CD4-positive, CD25-positive, alpha-beta regulatory T cell (primary cell): ENCODE measurements at places on chromosomes 13 and 19. TPM values are rescaled to one million over a fixed set of nuclear protein-coding genes. Genes with fewer than 3 reads are reported as not detected.

- H3K4me1 ChIP-seq = no peaks in the 10 kb centered on the region
- no peak for DNase-seq
- no peaks in the 10 kb centered on the region for H3K27me3 ChIP-seq
- no peak overlapping the region for H3K4me3 ChIP-seq
These were observed 125.5 kb upstream of the TRPC4 start for GRCh38 chr13:37995092-37995491.

DNA sequence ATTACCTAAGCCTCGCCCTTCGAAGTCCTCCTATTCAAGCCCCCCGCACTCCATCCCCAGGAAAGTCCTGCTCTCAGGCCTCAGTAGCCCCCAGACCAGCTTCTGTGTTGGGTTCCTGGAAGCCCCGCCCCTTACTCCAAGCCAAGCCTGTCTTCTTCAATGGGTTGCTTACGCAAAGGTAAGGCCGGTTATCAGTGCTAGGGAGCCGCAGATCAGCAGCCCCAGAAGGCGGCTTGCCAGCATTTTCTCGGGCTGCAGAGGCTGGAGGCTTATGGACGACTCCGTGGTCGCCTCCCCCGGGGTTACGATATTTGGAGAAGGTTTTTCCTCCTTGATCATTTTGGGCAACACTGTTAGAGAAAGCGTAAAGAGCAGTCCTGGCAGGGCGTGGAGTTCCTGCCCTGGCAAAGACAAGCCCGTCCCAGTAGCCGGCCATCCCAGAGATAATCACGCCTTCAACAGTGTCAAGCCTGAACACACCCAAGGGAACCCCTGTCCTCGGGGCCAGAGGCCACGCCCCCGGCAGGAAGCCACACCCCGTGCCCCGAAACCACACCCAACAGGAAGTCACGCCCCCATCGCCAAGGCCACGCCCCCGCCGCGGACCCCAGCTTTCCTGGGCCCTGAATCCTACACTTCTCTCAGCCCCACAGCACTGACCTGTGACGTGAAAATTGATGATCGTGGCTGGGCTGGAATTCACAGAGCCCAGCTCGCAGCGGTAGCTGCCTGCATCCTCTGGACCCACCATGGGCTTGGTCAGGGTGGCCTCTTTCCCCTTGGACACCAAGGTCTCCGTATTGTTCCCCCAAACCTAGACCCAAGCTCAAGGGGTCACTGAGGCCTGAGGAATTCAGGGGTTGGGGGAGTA is 954 bp upstream of the RASIP1 start:
- H3K36me3 ChIP-seq = no peaks in the 10 kb centered on the region
- no peak overlapping the region for H3K27ac ChIP-seq
- H3K4me3 ChIP-seq = no peak overlapping the region
- no peaks in the 10 kb centered on the region for H3K27me3 ChIP-seq
- no peak for DNase-seq
- peaks cover 22% of the 10 kb centered on the region for H3K4me1 ChIP-seq

DNA sequence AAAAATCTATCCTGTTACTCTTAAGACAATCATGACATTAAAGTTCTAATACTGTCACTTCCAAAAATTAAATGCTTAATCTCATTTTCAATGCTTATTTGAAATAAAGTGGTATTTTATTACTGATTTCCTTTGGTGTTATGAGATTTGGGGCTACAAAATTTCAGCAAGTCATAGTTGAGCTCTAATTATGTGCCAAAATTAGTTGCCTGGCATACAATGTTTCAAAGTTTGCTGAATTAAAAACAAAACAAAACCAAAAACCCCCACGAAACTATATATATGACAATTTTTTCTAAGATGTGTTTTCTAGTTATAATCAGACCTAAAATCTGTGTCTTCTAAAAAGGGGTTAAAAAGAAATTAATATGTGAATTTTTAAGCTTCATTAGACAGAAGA is 62.2 kb downstream of the KCNRG start:
- peak overlapping the region; percentile 98 for H3K4me3 ChIP-seq
- H3K27me3 ChIP-seq = no peaks in the 10 kb centered on the region

DNA sequence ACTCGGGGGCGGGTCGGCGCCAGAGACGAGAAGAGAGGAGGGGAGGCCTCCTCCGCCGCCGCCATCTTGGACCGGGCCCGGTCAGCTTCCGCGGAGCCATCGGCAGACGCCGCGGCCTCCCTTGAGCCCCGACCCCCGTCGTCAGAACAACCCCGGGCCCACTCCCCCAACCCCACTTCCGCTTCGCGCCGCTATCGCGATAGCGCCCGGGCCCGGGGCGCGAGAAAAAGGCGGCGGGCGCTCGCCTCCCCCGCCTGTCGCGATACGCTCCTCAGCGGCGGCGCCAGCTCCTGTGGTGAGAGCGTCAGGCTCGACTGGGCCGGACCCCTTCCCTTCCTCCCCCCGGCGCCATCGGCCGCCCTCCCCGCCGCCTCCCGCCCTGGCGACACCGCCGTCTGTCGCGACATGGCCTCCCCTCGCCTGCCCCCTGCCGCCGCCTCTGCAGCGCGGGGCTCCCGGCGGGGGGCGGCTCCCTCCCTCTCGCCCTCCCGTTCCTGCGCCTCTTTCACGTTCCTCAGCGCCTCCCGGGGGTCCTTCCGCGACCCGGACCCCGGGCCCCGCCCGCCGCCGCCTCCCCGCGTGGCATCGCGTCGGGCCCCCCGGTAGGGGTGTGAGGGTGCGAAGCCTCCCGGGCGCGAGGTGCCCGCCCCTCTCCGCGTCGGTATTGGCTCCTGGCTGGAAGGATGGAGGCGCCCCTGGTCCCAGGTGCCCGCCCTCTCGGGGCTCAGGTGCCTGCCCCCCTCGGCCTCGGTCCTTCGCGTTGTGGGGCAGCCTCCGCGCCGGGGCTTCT is at the start of gene CNOT3:
Gene CNOT3, plus strand, starts transcription at position 64 of the 790 bp plus-strand sequence. CDS start 5,217 bp downstream, outside the sequence.
- H3K4me1 ChIP-seq = peaks cover 44% of the 10 kb centered on the region
- DNase-seq = peak; percentile 28
- peaks cover 20% of the 10 kb centered on the region for H3K36me3 ChIP-seq
- H3K4me3 ChIP-seq = peak within 1 kb of the TSS; percentile 88
- H3K27me3 ChIP-seq = no peaks in the 10 kb centered on the region

GRCh38 chr13:46179969-46180763 is 1.8 kb downstream of the LCP1 start:
- no peaks in the 10 kb centered on the region for H3K27me3 ChIP-seq
- DNase-seq = no peak
- H3K36me3 ChIP-seq = no peaks in the 10 kb centered on the region
- peak overlapping the region; percentile 94 for H3K27ac ChIP-seq
- H3K4me1 ChIP-seq = peaks cover 81% of the 10 kb centered on the region

- no peak overlapping the region for H3K4me3 ChIP-seq
- peak; percentile 6 for DNase-seq
- H3K36me3 ChIP-seq = peaks cover 26% of the 10 kb centered on the region
- no peaks in the 10 kb centered on the region for H3K4me1 ChIP-seq
These were observed 20.9 kb downstream of the COG6 start for GRCh38 chr13:39676315-39676876.

DNA sequence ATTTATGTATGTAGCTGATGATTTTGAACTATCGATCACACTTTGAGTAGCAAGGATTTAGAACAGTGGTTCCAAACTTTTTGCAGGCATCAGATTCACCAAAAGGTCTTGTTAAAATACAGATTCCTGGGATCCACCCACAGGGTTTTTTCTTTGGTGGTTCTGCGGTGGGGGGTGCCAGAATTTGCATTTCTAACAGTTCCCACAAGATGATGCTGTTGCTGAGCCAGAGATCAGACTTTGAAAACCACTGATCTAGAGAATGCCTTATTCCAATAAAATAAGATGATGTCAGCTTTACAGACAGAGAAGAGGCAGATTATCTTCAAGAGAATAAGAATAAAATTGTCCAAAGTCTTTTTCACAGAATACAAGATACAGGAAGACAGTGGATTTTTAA is 80.9 kb upstream of the SHISA2 start:
- no peaks in the 10 kb centered on the region for H3K36me3 ChIP-seq
- DNase-seq = no peak
- no peaks in the 10 kb centered on the region for H3K4me1 ChIP-seq
- H3K27me3 ChIP-seq = peaks cover 2% of the 10 kb centered on the region
- H3K27ac ChIP-seq = no peak overlapping the region

GRCh38 chr19:1133471-1133929 is 29.7 kb downstream of the GPX4 start:
- H3K4me1 ChIP-seq = peaks cover 55% of the 10 kb centered on the region
- peak overlapping the region; percentile 92 for H3K27ac ChIP-seq
- H3K36me3 ChIP-seq = no peaks in the 10 kb centered on the region
- peak; percentile 81 for DNase-seq

The IGSF23 gene
- total RNA-seq = not detected

- H3K27me3 ChIP-seq = no peaks in the 10 kb centered on the region
- no peaks in the 10 kb centered on the region for H3K36me3 ChIP-seq
- H3K4me1 ChIP-seq = peaks cover 6% of the 10 kb centered on the region
- H3K27ac ChIP-seq = no peak overlapping the region
These were observed 31.0 kb downstream of the C2CD4C start for GRCh38 chr19:377801-378581.

DNA sequence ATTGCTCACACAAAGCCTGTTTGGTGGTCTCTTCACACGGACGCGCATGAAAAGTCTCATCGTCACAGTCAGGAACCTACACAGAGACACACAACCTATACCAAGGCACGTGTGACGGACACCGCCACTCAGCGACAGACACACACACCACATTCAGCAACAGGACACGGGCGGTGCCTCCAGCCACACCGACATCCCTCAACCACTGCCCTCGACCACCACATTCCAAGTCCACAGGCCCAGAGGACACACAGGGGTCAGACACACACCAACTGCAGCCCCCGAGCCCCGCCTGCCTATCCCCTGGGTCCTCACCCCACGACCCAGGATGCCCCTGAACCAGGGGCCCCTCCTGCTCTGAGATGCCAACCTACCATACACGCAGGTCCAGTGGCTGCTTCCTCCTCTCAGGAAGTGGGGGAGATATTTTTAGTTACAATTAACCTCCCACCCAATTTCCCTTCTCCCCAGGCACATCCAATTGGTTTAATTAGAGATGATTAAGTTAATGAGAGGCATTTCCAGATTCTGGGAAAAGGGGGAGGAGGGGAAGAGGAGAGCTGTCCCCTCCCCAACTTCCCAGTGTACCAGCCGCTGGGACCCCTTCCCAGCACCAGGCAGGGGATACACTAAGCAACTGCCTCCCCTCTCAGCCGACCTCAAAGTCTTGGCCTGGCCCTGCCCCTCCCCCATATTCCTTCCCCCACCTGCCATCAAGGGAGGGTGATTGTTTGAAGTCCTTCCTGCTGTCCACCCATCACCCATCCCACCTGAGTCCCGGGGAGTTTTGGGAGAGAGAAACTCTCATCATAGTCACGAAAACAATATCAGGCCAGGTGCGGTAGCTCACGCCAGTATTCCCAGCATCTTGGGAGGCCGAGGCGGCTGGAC is 20.4 kb downstream of the MEIS3 start:
- H3K27ac ChIP-seq = no peak overlapping the region
- H3K4me3 ChIP-seq = no peak overlapping the region
- DNase-seq = no peak
- H3K4me1 ChIP-seq = no peaks in the 10 kb centered on the region

DNA sequence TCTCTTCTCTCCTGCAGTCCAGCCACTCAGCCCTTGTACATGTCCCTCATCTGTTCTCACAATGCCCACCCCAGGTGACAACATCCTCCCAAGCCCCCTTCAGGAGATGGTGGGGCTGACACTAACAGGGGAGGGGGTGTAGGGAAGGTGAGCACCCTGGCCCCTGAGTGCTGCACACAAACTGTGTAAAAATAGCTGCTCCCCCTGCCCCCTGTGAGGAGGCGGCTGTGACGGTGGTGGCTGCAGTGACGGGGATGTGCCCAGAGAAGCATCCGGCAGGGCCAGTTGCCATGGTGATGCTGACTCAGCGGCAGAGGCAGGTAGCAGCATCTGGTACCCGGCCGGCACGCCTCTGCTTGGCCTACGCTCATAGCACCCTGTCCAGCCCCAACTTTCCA is 13.0 kb upstream of the JUND start:
- H3K36me3 ChIP-seq = no peaks in the 10 kb centered on the region
- H3K27me3 ChIP-seq = no peaks in the 10 kb centered on the region
- peak overlapping the region; percentile 99 for H3K27ac ChIP-seq
- H3K4me1 ChIP-seq = peaks cover 56% of the 10 kb centered on the region
- peak overlapping the region; percentile 26 for H3K4me3 ChIP-seq

The IZUMO4 gene
- total RNA-seq = 16.5 TPM

GRCh38 chr19:35868823-35869326 is 501 bp downstream of the APLP1 start:
- no peaks in the 10 kb centered on the region for H3K36me3 ChIP-seq
- H3K27me3 ChIP-seq = peaks cover 7% of the 10 kb centered on the region
- H3K4me1 ChIP-seq = peaks cover 23% of the 10 kb centered on the region
- no peak overlapping the region for H3K27ac ChIP-seq

GRCh38 chr13:87129602-87130300 is 541.4 kb upstream of the SLITRK5 start:
- H3K27me3 ChIP-seq = no peaks in the 10 kb centered on the region
- H3K36me3 ChIP-seq = no peaks in the 10 kb centered on the region
- no peaks in the 10 kb centered on the region for H3K4me1 ChIP-seq
- no peak overlapping the region for H3K4me3 ChIP-seq

DNA sequence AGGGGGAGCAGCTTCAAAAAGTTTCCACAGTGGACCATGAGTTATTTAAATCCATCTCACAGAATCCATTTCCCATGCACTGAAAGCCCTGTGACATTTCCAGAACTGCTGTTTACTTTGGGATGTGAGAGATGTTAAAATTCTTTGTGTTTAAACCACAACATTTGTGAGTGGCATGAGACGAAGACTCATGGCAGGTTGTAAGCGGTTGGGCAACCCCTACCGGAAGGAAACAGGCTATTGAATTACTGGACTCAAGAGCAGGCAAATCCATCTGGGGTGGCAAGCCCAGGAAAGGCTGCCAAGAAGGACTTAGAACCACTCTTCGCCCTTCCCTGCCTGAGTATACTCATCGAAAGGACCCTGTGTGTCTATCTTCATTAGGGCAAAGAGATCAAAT is 22.3 kb upstream of the CLDN10 start:
- H3K27ac ChIP-seq = no peak overlapping the region
- no peaks in the 10 kb centered on the region for H3K36me3 ChIP-seq
- no peaks in the 10 kb centered on the region for H3K4me1 ChIP-seq
- no peak overlapping the region for H3K4me3 ChIP-seq

- no peaks in the 10 kb centered on the region for H3K4me1 ChIP-seq
- H3K27ac ChIP-seq = no peak overlapping the region
- H3K4me3 ChIP-seq = no peak overlapping the region
- no peak for DNase-seq
These were observed 147.8 kb downstream of the SLITRK6 start for GRCh38 chr13:85651440-85651839.

- no peak overlapping the region for H3K27ac ChIP-seq
- H3K4me1 ChIP-seq = no peaks in the 10 kb centered on the region
These were observed 7.0 kb upstream of the LSM14A start for GRCh38 chr19:34165295-34165738.
